ENCODE measurements at places on chromosomes 7 and 10.
A peak's percentile ranks its signal among the peaks of the same experiment; 100 is the strongest.

DNA sequence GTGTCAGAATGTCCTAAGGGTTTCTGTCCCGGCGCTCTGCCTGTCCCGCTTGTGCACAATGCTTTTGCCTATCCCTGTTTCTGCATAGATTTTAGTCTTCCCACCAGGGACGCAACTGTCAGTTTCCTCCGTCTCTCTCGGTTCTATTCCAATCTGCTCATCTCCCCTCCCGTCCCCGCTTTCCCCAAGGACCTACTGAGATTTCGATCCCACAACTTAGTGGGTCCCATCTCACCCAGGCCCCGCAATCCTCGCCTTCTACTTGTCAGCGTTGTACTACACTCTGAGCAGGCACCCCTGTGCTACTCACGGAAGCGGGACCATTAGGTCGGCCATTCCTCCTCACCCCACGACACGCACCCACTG, 519 bp upstream of the ZNF655 start:
- no peak for DNase-seq

DNA sequence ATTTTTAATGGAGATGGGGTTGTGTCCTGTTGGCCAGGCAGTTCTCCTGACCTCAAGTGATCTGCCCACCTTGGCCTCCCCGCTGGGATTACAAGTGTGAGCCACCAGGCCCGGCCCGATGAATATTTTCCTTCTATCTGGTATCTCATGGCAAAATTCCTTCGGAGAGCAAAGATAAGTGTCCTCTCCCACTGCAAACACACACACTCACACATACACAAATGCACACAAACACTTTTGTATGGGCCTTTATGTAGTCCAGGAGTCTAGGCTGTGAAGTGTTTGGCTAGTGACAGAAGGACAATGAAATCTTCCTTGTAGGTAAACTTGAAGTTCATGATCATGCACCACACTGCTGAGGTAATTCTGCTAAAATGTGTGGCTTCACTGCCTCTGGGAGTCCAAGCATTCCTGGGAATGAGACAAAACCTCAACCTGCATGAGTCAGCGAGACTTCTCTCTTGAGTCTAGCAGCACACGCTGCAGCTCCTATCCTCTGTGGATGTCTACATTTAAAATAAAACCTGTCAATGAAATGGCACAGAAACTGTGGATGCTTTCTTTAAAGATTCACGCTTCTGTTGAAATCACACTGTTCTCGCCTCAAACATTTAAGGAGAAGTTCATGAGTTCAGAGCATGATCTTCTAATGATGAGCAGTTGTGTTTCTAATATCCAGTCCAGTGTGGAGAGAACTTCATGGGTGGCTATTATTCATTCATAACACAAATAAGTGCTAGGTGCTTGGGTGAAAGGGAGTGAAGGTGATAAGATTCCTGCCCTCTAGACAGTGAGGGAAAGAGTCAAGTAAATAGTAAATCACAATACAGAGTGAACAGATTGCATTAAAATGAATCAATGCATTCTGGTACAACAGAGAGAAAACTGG, 96.5 kb downstream of the NRP1 start:
- DNase-seq = peak; percentile 37

DNA sequence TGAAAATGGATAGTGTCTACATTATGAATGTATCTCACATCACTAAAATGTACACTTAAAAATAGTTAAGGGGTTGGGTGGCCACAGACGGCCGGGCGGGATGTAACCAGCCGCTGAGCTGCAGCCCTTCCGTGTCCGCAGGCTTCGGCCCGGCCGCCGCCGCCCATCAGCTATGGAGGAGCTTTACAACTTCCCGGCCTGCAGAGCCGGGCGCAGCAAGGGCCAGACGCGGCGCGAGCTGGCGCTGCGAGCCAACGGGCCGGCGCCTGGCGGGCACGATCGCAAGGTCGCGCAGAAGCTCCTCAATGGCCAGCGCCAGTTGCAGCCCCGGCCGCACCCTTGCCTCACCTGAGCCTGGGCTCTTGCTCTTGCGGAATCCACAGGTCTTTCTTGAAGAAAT, 69.1 kb downstream of the KMT2C start:
- no peak for DNase-seq

DNA sequence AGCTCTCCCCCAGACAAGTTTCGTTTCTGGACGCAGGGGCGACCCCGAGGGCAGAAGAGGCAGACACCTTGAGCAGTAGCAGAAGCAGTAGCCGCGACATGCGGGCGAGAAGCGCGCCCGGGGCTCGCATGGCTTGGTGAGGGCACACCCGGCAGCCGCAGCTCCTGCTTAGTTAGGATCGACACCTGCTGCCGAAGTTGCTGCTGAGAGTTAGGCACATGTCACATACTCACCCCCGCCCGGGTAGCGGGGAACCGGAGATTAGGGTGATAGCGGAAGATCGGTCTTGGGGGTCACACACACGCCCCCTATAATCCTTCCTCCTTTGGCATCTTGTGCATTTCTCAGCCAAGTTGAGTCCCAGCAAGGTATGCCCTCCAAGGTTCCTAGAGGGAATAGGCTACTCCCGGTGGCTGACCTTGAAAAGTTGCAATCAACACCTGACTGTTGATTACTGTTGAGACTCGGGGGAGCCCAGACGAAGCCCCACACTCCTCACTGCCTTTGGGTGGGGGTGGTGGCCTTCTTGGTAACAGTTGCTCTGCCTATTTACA, 668 bp downstream of the GPR37 start:
- DNase-seq = no peak

GRCh38 chr10:74388801-74389200, 237.8 kb downstream of the ADK start:
- no peak for DNase-seq

GRCh38 chr10:4576206-4576605, 249.8 kb upstream of the AKR1E2 start:
- DNase-seq = no peak

GRCh38 chr10:115969591-115969990, 303.4 kb downstream of the GFRA1 start:
- DNase-seq = no peak

GRCh38 chr7:139758388-139758787, 19.4 kb downstream of the HIPK2 start:
- no peak for DNase-seq

DNA sequence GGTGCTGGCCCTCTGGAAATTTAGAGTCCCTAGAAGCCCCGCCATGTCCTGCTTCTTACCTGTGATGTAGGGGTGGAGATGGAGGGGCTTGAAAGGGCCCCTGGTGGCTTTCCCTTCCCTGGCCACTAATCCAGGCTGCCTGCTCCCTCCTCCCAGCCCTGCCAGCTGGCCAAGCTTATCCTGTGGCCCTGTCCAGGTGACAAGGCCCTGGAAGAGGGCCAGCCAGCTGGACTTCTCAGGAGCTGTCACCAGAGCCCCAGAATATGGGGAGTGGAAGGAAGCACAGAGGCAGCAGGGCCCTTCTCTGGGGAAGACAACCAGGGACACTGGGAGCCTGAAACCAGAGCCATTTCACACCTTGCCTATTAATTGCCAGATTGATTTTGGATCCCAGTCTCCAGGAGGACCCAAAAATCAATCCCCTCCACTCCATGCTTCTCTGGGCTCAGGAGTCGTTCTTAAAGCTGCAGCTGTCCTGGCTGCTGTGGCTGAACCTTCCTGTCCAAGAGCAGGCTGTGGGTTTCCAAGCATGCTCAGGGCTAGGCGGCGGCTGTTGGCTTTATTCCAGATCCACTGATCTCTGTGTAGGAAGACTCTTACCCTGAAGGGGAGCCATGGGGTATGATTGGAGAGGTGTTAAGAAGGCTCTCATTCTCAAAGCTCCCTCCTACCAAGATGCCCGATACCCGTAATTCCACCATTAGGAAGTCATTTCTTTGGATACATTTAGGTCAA, 52.6 kb upstream of the PCBD1 start:
- DNase-seq = no peak

- peak; percentile 7 for DNase-seq
Observed at GRCh38 chr10:98295907-98296306, 27.9 kb upstream of the LOXL4 start.

DNA sequence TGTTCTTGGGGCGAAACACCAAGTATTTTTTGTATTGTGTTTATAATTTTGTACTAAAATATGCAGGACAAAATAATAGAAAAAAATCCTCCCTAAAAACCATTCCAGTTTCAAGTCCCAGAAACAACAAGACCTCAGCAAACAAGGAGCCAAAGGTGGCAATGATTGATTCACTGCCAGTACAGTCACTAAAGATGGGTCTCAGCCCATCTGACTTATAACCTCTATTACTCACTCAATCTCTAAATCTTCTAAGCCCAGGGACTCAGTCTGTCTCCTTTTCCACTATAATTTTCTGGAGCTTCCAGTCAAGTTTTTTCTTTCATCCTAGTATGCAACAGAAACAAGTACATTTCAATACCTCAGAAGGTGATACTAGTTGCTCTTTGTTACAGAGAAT, 33.3 kb downstream of the SNX13 start:
- no peak for DNase-seq

GRCh38 chr7:155979566-155979965, 167.3 kb upstream of the SHH start:
- DNase-seq = no peak

DNA sequence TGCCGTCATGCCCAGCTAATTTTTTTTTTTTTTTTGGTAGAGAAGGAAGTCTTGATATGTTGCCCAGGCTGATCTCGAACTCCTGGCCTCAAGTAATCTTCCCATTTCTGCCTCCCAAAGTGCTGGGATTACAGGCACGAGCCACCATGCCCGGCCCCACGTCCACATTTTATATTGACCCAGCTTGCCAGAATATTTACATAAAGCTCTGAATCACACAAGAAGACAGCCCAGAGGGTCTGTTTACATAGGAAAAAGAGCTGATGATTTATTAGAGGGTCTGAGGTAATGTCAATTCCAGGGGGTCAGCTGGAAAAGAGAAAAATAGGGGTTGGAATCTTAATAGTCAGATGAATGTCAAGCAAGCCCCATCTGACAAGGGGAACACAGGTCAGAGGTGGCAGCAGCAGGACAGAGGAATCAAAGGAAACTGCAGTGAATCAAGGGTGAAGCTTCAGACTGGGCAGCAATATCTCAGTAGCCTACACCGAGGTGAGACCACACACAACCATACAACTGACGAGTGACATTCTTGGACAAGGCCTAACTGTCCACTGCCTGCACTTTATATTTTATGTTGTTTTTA, 15.8 kb upstream of the SLF2 start:
- no peak for DNase-seq

DNA sequence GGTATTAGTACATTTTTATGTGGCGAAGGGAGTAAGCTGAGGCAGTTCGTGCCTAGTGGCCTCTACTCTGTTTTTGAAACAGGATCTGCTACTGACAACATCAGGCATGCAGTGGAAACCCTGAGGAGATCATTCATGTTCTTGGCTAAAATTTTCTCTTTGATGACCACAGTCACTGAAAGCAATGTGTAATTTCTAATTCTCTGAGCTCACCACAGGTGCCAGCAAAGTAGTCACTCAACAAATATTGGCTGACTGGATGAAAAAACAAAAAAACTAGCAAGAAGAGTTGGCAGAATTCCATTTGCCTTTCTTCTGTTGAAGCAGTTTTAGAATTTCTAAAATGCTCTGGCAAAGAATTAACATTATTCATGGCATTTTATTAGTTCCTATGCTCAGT, 176.5 kb upstream of the KCTD7 start:
- no peak for DNase-seq

- DNase-seq = no peak
Observed at GRCh38 chr10:129033340-129033739, 433.7 kb upstream of the MGMT start.

DNA sequence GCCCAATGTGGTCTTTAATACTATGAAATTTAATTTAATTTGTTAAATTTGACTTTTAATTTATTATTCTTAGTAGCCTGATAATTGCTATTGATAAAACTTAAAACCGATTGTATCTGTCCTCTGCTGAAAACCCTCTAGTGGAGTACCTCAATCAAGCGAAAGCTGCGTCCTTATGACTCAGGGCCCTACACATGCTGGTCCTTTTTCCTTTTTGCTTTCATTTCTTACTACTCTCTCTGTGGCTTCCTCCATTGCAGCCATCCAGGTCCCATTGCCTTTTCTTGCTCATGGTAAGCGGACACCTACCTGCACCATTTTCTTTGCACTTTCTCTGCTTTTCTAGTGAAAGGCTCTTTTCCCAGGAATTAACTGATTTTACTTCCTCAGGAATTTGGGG, 301.1 kb downstream of the INHBA start:
- DNase-seq = no peak

- DNase-seq = no peak
Observed at GRCh38 chr7:50206453-50207250, 97.9 kb upstream of the IKZF1 start.

GRCh38 chr10:118220346-118220850, 121.7 kb downstream of the FAM204A start:
- DNase-seq = no peak

GRCh38 chr10:73211106-73211811, 35.8 kb downstream of the DNAJC9 start:
- no peak for DNase-seq

- DNase-seq = no peak
Observed at GRCh38 chr7:34222316-34222715, 317.0 kb downstream of the BMPER start.

GRCh38 chr10:62650411-62650810, 154.1 kb upstream of the ADO start:
- DNase-seq = no peak

DNA sequence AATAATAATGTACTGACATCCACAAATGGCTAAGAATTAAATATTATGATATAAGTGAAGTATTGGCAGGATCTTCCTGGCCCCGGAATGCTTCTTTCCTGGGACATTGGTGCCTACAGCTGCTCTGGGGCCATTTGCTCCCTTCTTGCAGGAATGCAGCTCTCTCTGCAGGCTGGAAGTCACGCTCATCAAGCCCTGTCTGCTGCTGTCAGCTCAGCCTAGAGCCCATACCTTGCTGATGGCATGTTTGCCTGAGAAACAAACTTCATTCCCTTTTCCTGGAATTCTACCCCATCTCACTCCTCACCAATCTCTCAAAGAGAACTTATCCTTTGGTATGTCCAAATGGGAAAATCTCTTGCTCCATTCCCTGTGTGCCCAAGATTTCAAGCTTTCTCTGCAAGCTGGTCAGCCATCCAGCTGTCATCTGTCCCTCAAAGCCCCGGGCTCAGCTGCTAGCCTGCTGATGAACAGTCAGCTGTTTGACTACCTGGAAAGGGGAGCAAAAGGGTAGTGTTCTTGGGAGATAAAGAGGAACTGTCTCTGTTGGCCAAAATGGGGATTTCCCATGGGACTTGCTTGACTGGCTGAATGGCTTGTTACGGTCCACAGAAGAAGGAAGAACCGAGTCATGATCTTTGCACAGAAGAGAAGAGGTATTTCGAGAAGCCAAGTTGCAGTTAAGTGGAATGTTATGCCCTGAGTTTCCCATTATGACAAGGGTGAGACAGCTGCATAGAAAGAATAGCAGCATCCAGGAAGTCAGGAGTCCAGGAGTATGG, 12.0 kb upstream of the RASSF4 start:
- DNase-seq = no peak

Measured in T1000 (cell line).